ENCODE measurements at places on chromosomes 12 and 14.

- no peak for DNase-seq
These were observed 23.9 kb downstream of the VSX2 start for GRCh38 chr14:74263181-74263580.

DNA sequence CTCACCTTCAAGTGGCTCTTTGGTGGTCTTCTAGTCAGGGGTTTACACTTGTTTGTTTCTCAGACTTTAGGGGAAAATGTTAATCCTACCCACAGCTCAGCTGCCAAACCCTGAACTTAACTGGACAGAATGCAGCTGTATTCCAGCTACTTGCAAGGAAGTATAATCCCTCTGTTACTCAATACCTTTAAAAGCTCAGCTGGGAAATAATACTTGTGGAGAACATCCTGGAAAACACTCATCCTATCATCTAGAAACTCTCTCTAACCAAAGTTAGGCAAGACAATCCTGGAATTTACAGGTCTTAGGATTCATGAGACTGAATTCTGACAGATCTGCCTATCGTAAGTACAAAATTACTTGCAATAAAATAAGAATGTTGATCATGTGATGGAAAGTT, 404.1 kb downstream of the ADAMTS20 start:
- DNase-seq, result no peak

DNA sequence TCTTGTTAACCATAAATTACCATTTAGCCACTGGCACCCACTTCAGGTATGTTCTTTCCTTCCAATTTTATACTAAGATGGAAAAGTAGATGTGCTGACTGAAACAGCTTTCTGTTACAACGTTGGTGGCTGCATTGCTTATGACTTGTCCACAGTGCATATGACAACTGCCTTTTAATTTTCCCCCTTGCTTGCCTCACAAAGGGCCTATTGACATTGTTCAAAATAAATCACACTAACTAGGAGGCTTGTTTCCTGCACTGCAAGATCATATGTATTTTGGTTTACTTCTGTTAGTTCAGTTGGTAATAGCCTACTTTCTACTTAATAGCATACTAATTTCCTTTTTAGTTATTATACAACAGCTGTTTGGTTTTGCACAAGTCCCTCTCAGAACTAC, 55.4 kb downstream of the SCAF11 start:
- DNase-seq, result no peak

DNA sequence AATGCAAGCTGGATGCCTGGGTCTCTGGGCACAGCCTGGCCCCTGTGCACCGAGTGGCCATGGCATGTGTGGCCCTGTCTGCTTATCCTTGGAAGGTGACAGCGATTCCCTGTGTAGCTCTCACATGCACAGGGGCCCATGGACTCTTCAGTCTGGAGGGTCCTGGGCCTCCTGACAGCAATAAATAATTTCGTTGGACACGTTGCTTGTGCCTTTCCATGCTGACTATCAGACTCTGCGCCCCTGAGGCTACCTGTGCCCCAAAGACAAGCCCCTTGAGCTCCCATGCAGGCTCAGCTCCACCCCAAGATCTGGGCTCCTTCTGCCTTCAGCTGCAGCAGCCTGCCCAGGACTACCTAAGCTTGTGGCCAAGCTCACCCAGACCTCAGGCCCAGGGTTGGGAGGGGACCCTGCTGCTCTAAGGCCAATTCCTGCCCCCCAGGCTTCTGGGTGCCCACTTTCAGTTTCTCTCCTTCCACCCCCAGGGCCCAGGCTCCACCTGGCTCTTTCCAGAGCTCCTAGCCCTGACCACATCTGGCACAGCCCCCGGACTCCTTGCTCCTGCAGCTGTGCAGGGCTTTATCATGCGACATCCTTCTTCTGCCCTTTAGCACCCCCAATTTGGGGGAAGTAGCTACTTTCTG, 11.8 kb downstream of the SERPINA3 start:
- DNase-seq, result no peak

DNA sequence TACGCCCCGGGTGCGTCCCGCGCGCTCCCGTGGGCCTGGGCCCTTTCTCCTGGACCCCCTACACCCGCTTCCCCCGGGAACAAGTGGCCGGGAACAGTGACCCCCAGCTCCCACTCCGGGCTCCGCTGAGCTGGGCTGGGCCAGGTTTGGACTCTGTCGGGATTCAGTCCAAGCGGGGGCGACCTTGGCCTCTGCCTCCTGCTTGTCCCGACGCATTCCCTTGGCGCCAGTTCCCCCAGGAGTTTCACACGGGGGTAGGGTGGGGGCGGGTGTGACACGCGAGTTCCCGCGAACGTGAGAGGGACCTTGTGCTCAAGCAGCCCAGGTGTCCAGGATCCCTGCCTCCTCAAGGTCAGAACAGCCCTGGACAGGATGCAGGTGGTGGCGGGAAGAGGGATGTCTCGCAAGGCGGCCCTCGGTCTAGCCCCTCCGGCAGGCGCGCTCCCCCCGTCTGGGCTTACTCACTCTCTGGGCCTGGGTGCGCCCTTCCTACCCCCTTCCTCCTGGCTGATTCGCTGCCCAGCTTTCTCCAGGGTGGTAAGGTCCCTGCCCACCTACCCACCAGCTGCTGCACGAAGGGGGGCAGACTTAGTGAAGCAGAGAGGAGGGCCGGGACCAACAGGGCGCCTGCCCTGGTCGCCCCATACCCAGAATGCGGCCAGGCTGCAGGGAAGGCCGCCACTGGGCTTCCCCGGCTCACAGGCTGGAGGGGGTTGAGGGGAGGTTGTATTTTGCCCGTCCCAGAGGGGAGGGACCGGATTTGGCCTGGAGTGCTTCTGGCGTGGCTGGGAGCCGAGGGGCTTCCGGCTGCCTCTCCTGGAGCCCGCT, 862 bp downstream of the CRIP2 start:
- DNase-seq, result peak; percentile 80

DNA sequence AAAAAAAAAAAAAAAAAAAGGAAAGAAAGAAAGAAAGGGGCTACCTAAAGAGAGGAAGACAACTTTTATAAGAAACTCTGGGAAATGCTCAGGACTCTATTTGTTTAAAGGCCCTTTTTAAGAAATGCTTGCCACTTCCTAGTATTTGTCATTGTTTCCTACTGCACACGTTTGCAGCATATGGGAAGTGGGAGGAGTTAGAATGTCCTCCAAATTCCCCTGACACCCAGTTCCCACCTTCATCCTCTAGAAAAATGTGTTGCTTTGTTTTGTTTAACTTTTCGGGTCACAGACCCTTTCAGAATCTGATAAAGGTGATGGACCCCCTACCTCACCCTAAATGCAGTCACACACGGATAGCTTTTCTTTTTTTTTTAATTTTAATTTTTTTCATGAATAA, 40.8 kb downstream of the NINJ2 start:
- DNase-seq, result no peak

GRCh38 chr12:112107306-112108201, 1.0 kb downstream of the NAA25 start:
- peak; percentile 59 for DNase-seq

- peak; percentile 30 for DNase-seq
These were observed 217.9 kb upstream of the BTG1 start for GRCh38 chr12:92363295-92364146.

DNA sequence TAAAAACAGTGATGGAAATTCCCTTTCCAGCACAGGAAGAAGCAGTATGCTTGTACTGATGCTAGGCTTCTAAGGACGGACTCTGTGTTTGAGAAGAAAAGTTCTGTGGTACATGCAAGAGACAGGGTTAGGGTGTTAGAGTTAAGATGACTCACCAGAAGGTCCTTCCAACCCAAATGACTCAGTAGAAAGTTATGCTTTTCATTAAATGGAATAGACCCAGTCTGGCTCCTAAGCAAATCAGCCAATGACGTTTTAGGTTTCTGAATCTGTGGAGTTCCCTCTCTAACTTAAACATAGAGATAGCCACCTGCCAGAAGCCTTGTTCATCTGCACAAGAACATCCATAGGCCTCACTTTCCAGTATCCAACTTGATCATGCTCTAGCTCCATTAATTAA, 5.7 kb downstream of the PTHLH start:
- no peak for DNase-seq

DNA sequence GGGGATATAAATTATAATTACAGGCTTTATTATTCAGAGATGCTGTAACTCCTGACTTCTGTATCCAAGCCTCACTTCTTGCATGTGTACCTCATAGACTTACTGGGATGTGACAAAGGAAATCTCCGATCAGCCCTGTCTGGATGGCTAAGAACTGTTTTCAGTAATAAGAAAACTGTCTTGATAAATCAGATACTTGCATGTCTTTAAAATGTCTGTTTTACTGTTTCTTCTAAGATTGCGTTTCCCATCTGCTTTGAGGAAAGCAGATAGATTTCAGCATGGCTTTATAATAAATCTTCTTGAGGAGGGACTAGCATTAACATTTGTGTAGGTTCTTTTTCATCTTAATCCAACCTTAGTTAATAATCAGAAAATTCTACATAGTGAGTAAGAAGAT, 395.9 kb downstream of the EGLN3 start:
- no peak for DNase-seq

GRCh38 chr12:115305275-115305674, 621.3 kb upstream of the TBX3 start:
- no peak for DNase-seq

GRCh38 chr12:53099071-53099882, 1.8 kb downstream of the IGFBP6 start:
- peak; percentile 97 for DNase-seq

DNA sequence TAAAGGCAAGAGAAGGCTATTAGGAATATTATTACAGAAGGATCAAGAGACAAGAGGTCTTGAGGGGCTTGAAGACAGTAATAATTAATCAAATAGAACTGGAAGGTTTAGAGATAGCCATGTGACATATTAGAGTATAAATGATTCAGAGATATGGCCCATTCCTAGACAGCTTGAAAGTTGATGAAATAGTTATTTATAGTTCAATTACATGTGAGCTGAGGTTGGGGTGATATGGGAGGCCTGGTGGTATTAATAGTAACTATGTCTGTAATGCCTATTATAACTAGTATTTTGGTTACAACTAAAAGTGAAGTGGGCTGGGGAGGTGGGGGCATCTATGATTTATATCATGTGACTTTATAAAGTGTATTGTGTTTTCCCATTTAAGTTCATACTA, 14.1 kb upstream of the MIS18BP1 start:
- DNase-seq, result no peak

GRCh38 chr12:56114084-56114483, 2.3 kb upstream of the RPL41 start:
- DNase-seq, result no peak

GRCh38 chr12:39723831-39724230, 104.2 kb upstream of the ABCD2 start:
- no peak for DNase-seq

GRCh38 chr12:22443379-22444316, 100.7 kb downstream of the C2CD5 start:
- peak; percentile 42 for DNase-seq

DNA sequence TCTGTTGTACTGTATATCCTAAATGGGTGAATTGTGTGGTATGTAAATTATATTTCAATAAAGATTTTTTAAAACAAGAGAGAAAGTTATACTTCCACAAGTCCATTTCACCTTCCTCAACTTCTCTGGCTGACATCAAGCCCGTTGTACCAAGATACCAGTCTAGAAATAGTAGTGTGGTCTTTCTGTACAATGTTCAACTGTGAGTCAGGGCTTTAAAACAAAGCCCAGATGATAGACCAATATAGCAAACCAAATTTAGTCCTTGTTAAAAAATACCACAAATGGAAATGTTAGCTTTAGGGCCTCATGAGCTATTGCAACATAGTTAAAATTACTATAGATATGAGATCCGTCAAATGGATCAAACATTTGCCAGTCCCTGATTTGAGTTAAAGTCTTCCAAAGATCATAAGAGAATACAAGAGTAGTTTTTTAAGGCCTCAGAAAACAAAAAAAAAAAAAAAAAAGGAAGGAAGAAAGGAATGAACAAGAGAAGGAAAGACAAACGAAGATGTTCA, 49.0 kb upstream of the EGLN3 start:
- DNase-seq, result no peak

DNA sequence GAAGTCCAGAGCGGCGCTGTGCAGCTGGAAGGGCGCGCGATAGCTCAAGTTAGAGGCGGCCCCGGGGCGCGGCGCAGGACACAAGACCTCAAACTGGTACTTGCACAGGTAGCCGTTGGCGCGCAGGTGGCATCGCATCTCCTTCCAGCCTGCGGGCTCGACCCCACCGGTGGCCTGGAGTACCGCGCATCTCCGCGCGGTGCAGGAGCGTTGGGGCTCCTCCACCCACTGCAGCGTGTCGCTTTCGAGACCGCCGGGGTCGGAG, 553 bp downstream of the CLEC14A start:
- no peak for DNase-seq

- no peak for DNase-seq
These were observed 26.1 kb downstream of the KCTD10 start for GRCh38 chr12:109450980-109451379.

DNA sequence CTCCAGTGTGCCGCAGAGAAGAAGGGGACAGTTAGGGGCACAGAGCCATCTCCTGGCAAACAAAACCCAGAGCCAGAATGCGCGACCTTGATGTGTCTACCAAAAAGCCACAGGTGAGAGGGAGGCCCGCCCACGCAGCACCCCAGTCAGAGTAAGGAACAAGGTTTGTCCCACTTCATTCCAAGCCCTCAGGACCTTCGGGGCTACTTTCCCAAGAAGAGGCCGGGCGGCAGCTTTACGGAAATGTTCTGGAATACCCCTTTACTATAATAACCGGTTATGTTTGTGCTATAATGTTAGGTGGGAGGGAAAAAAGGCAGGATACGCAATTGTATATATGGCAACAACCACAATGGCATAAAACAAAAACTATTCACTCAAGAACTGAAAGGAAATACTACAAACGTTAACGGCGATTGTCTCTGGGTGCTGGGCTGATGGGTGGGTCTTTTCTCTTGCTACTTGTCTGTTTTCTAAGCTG, 12.3 kb downstream of the CCDC88C start:
- no peak for DNase-seq

DNA sequence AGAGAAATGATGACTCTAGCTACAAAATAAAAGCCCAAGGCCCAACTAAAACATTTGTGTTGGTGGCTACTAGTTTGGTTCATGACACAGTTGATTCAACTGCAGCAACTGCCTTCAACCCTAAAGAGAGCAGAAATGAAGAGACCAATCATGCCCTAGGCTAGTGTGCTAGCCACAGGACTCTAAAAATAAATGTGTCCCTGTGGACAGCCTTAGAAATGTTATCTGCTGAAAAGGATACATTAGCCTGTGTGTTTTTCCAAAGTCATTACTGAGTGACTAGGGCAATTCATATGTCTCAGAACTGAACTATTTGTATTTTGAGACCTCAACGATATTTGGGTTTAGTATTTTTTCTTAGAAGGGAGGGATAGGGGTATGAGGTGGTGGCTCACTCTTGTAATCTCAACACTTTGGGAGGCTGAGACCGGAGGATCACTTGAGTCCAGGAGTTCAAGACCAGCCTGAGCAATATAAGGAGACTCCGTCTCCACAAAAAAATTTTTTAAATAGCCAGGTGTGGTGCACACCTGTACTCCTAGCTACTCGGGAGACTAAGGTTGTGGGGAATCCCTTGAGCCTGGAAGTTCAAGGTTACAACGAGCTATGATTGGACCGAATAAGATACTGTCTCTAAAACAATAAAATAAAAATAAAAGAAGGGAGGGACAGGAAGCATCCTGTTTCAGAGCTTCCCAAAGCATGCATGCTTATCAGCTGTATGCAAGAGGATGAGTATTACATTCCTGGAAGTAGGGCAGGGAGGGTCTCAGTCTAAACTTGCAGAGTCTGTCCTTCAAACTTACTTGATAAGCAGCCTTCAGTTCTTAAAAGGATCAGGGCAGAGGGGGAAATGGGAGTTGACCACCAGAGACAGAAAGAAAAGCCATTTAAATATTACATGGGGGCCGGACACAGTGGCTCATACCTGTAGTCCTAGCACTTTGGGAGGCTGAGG, 29.6 kb upstream of the NAP1L1 start:
- DNase-seq, result no peak

Data from ovary (tissue), 10 donors.